Progenitor cell of endocrine pancreas (in vitro differentiated cells): ENCODE measurements at places on chromosomes 4 and X.
A peak's percentile ranks its signal among the peaks of the same experiment; 100 is the strongest.

- no peaks in the 10 kb centered on the region for H3K4me1 ChIP-seq
- H3K36me3 ChIP-seq, result no peaks in the 10 kb centered on the region
- no peak overlapping the region for H3K4me3 ChIP-seq
- DNase-seq, result no peak
- H3K27ac ChIP-seq, result no peak overlapping the region
These were observed 127.1 kb downstream of the FBXO8 start for GRCh38 chr4:174156239-174156826.

DNA sequence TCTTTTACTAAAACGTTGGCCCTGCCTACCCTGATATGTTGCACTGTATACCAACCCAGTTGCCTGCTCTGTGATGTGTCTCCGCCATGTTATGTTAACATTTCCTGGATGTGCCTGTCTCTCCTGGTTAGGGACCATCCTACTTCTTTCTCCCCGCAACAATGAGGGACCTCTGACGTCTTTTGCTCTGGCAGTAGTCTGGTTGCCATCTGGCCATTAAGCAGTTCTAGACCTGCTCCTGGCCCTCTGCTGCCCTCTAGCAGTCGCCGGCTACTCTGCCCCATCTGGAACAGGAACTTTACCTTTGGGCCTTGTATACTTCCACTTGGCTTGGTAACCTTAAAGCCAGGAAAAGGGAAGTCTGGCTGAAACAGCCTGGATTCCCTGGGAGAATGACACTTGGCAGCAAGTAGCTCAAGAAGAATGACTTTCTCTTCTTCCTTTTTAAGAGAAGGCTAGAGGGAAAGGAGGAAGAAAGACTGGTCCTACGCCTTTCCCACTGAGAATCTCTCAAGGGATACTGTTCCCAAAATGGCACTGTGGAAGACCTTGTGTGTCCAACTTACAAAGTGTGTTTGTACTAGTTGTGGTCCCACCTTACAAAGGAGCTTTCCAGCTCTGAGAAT, 63.5 kb downstream of the GPC3 start:
- DNase-seq, result peak; percentile 24
- peaks cover 10% of the 10 kb centered on the region for H3K4me1 ChIP-seq
- no peak overlapping the region for H3K4me3 ChIP-seq
- H3K27me3 ChIP-seq, result no peaks in the 10 kb centered on the region
- peak overlapping the region; percentile 78 for H3K27ac ChIP-seq

- DNase-seq, result no peak
- H3K36me3 ChIP-seq, result no peaks in the 10 kb centered on the region
- H3K4me1 ChIP-seq, result peaks cover 3% of the 10 kb centered on the region
- H3K4me3 ChIP-seq, result no peak overlapping the region
- no peak overlapping the region for H3K27ac ChIP-seq
These were observed 219.0 kb upstream of the FGF13 start for GRCh38 chrX:138930583-138930945.

DNA sequence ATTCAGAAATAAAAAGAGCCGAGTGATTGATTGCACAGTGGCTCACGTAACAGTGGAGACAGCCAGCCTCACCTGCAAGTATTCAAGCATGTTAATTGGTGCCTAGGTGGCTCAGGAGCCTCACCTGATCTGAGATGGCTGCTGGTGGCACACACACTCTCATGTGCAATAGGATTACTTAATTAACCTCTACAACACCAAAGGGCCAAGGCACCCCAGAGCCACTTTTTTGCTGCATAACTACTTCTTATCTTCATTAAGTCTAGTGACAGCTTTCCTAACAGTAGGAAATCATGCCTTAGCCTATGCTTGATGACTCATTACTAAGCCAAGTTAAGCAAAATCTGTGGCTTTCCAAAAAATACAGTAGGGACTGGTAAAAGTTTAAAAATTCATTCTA, 117.3 kb upstream of the NOCT start:
- no peaks in the 10 kb centered on the region for H3K27me3 ChIP-seq
- peak overlapping the region; percentile 10 for H3K27ac ChIP-seq
- H3K36me3 ChIP-seq, result no peaks in the 10 kb centered on the region
- no peak overlapping the region for H3K4me3 ChIP-seq
- peaks cover 20% of the 10 kb centered on the region for H3K4me1 ChIP-seq
- DNase-seq, result no peak

DNA sequence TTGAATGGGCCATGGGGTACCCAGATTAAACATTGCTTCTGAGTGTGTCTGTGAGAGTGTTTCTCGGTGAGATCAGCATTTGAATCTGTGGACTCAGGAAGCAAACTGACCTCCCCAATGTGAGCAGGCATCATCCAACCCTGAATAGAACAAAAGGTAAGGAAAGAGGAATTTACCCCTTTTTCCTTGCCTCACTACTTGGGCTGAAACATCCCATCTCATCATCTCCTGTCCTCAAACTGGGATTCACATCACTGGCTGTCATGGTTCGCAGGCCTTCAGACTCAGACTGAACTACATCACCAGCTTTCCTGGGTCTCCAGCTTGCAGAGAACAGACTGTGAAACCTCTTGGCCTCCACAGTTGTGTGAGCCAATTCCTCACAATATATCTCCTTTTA, 47.1 kb downstream of the TEC start:
- H3K27me3 ChIP-seq, result no peaks in the 10 kb centered on the region
- no peak for DNase-seq
- no peak overlapping the region for H3K27ac ChIP-seq

DNA sequence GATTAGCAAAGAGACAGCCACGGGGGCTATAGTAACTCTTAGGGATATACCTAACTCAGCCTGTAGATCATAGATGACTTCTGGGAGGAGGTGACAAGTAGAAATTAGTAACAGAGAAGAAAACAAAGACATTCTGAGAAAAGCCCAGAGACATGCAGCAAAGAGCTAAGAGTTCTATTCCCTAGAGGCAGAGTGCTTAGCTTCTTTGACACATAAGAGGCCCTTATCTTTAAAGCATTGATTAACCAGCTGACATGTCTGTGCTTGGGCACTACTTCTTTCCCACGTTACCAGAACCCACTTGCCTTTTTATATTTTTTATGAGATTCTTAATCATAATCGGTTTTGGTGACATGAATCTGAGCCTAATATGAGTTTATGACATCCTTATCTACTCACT, 179.5 kb downstream of the GABRB1 start:
- H3K4me1 ChIP-seq, result peaks cover 33% of the 10 kb centered on the region
- DNase-seq, result no peak
- H3K27me3 ChIP-seq, result peaks cover 3% of the 10 kb centered on the region
- H3K27ac ChIP-seq, result no peak overlapping the region
- H3K36me3 ChIP-seq, result no peaks in the 10 kb centered on the region
- no peak overlapping the region for H3K4me3 ChIP-seq

- DNase-seq, result no peak
- H3K4me1 ChIP-seq, result peaks cover 5% of the 10 kb centered on the region
- H3K27ac ChIP-seq, result no peak overlapping the region
- H3K36me3 ChIP-seq, result no peaks in the 10 kb centered on the region
These were observed 580.6 kb downstream of the TRIML1 start for GRCh38 chr4:188719794-188720193.

DNA sequence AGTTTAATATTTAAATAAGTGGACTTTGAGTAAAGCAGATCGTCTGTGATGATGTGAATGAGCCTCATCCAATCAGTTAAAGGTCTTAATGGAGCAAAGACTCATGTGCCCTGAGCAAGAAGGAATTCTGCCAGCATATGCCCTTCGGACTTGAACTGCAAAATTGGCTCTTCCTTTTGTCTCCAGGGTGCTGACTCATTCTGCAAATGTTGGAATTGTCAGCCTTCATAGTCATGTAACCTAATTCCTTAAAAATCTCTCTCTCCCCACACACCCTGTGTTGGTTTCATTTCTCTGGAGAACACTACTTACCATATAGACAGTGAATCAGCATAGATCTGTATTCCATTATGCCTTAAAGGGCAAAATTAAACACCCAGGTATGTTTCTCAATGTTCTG, 609.8 kb upstream of the GALNTL6 start:
- no peaks in the 10 kb centered on the region for H3K27me3 ChIP-seq
- H3K4me1 ChIP-seq, result peaks cover 1% of the 10 kb centered on the region
- H3K4me3 ChIP-seq, result no peak overlapping the region
- no peak for DNase-seq
- H3K36me3 ChIP-seq, result no peaks in the 10 kb centered on the region
- no peak overlapping the region for H3K27ac ChIP-seq

GRCh38 chr4:142900622-142901021, 54.5 kb upstream of the INPP4B start:
- no peak for DNase-seq
- H3K36me3 ChIP-seq, result no peaks in the 10 kb centered on the region
- no peaks in the 10 kb centered on the region for H3K4me1 ChIP-seq
- H3K4me3 ChIP-seq, result no peak overlapping the region
- H3K27ac ChIP-seq, result no peak overlapping the region

GRCh38 chr4:53653484-53654053, 62.3 kb upstream of the LNX1 start:
- DNase-seq, result peak; percentile 18
- no peaks in the 10 kb centered on the region for H3K27me3 ChIP-seq
- H3K4me3 ChIP-seq, result no peak overlapping the region
- H3K4me1 ChIP-seq, result peaks cover 19% of the 10 kb centered on the region

DNA sequence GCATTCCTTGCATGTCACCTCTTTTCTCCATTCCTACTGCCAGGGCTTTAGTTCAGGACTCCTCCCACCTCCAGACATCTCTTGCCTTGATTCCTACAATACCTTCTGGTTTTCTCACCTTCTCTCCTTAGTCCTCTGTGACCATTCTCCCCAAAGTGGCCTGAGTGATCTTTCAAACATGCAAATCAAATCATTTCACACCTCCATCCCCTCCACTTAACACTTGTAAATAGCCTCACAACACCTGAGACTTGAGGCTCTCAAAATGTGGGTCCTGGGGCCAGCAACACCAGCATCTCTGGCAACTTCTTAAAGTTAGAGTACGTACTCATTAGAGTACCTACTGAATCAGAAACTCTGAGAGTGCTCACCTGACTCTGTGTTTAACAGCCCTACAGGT, 68.4 kb downstream of the RTL9 start:
- H3K27me3 ChIP-seq, result peaks cover 7% of the 10 kb centered on the region
- H3K36me3 ChIP-seq, result no peaks in the 10 kb centered on the region
- no peak overlapping the region for H3K4me3 ChIP-seq

DNA sequence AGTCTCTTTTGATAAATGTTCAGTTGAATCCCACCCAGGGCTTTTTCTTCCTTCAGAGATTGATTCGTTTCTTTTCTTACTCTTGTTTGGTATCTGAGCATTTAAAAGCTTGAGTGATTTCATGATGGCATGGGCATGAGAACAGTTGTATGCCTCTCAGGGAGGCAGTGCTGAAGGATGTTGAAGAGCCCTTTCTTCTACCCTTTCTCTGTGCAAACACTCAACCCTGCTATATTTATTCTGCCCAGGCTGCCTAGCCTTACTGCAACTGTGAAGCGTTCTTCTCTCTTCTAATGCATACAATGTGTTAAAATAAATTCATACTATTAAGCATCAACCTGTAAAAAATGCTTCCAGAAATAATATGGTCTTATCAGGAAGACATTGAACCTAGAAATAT, 367.6 kb upstream of the LCORL start:
- no peak overlapping the region for H3K27ac ChIP-seq
- no peak for DNase-seq
- H3K36me3 ChIP-seq, result no peaks in the 10 kb centered on the region
- peaks cover 22% of the 10 kb centered on the region for H3K4me1 ChIP-seq
- no peak overlapping the region for H3K4me3 ChIP-seq

- H3K4me1 ChIP-seq, result no peaks in the 10 kb centered on the region
- no peak overlapping the region for H3K4me3 ChIP-seq
- H3K27me3 ChIP-seq, result no peaks in the 10 kb centered on the region
- no peaks in the 10 kb centered on the region for H3K36me3 ChIP-seq
These were observed 199.9 kb downstream of the CXXC4 start for GRCh38 chr4:104294811-104295210.

DNA sequence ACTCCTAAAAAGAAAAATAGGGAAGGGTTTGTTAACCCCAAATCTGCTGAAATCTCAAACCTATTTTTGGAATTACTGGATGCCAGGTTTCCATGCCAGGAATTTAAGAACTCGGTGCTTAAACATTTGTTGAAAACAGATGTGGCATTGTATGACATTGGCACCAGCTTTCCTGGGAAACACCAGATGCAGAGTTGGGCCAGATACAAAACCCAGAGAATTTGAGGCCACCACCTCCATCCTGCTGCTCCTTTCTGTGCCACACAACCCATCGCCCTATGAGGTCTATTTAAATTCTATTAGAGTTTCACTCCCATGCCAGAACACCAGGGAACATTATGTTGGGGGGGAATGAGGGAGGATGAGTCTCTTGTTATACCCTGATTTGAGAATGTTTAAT, 71.7 kb downstream of the ARAP2 start:
- no peak for DNase-seq
- no peak overlapping the region for H3K27ac ChIP-seq
- no peaks in the 10 kb centered on the region for H3K4me1 ChIP-seq

DNA sequence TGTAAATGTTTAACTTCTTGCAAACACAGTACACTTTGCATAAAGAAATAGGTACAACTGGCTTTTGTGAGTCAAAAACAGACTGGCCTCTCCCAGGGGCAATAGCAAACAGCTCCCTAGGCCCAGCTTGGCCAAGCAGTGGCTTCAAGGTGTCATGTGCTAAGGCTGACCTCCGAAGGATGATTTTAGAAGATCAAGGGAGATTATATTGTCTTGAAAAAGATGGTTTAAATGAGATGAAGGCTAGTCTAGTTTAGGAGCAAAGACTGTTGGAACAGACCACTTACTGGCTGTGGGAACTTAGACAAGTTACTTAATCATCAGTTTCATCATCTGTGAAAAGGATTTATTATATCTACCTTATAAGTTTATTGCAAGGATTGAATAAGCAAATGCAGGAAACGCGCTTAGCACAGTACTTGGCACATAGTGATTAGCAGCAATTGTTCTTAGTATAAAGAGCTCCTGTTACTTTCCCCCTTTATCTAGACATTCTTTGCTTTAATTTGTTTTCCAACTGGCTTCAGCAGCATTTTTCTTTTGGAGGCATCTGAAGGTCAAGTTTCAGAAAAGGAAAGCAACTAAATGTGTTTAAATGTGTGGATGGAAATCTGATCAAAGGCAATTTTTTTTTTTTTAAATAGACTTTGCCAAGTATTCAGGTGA, 17.2 kb downstream of the ANXA3 start:
- peaks cover 25% of the 10 kb centered on the region for H3K36me3 ChIP-seq
- no peaks in the 10 kb centered on the region for H3K27me3 ChIP-seq
- DNase-seq, result no peak
- H3K27ac ChIP-seq, result peak overlapping the region; percentile 97
- H3K4me3 ChIP-seq, result no peak overlapping the region

- peaks cover 7% of the 10 kb centered on the region for H3K36me3 ChIP-seq
- no peak for DNase-seq
- peaks cover 20% of the 10 kb centered on the region for H3K4me1 ChIP-seq
- H3K27me3 ChIP-seq, result no peaks in the 10 kb centered on the region
These were observed 4.3 kb upstream of the NAA15 start for GRCh38 chr4:139297001-139297410.

DNA sequence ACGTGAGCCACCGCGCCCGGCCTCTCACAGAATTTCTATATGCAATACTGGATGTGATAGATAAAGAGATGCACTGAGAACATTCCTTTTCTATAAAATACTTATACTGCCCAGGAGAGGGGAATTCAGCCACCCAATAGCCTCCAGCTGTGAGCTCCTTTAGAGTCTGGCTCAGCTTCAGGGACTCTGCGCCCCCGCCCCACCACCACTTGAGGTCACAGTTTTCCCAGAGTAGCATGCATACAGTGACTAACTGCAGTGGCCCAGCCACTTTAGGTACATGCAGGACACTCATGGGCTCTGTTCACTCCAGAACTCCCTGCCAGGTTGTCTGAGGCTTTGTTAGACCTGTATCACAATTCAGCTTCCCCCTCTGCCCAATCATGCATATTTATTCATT, 144.4 kb upstream of the TET2 start:
- no peaks in the 10 kb centered on the region for H3K36me3 ChIP-seq
- H3K27ac ChIP-seq, result no peak overlapping the region
- no peaks in the 10 kb centered on the region for H3K4me1 ChIP-seq
- DNase-seq, result no peak
